KBM-7 (cell line): ENCODE measurements at places on chromosomes 7 and 10.

DNA sequence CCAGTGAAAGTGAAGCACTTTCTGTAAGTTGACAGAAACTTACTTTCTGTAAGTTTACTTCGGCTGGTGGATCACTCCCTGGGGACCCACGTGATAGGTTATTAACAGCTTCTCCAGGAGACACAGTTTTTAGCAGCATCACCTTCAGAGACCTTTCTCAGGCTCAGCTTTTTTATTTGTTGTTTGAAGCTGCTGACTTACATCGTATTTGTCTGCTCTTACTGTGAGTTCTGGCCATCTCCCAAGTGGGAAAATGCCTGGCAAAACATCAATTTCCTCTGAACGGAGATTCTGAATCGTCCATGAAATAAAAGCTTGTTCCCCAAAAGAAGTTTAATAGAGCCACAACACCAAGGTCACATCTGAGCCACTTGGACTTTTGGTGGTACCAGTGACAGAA is 178.7 kb upstream of the PODXL start:
- no peak for DNase-seq

- DNase-seq = no peak
These were observed 88.1 kb downstream of the SEPTIN14 start for GRCh38 chr7:55774327-55775050.

- DNase-seq = peak; percentile 18
These were observed 238.7 kb downstream of the SEC23IP start for GRCh38 chr10:120131183-120131582.

GRCh38 chr7:128014811-128015210 is 16.4 kb downstream of the LRRC4 start:
- no peak for DNase-seq

DNA sequence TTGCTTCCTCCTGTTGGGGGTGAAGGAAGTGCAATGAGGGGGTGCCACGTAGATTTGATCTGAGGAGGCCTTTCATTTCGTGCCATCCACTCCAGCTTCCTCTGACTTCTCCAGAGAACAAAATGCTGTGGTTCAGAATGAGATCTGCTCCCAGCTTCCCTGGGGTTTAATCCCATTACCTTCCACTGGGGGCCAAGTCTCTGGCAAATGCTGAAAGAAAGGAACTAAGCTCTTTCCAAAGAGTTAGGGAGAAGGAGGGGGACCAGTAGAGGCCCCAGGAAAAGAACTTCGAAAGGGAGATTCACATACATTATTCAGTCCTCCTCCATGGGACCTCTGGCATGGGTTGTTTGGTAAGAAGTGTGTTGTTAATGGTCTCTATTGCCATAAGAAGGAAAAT is 727.0 kb downstream of the TYW1 start:
- DNase-seq = no peak

DNA sequence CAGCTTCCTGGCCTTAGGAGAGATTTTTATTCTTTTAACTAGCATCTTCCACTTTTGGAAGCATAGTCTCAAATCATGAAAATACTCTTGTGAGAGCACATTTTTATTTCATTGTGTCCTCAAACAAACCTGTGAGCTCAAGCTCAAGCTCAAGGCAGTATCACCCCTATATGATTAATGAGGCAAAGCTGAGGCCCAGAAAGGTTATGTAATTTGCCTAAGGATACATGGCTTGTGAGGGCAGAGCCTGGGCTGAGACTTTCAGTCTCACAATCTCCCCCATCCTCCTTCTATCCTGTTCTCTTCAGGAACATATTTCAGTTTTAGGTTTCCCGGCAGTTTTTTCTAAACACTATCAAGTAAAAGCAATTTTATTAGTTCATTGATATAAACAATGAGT is 359.5 kb downstream of the PTEN start:
- DNase-seq = no peak

DNA sequence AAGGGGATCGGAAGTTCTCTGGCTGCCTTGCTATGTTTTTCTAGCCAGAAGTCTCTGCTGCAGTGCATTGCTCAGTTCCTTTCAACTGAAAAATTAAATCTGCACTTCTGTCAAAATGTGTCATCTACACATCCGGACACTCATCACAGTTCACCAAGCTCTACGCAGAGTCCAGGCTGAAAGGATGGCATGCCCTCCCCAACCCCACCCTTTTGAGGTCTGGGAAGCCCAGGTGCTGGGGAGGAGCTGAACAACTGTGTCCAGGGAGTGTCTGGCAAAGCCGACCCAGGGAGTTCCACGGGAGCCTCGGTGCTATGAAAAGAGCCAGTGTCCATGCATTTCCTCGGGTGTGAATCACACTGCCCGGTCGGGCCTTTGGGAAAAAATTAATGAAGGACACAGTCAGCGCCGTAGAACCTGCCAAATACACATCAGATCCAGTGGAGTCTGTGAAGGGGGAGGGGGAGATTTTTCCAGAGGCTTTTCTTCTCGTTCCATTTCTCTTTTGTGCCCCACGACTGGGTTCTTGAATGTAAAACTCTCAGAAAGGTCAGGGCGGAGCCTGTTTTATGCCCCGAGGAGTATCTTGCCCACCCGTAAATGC is 757 bp upstream of the PALS2 start:
- peak; percentile 44 for DNase-seq

DNA sequence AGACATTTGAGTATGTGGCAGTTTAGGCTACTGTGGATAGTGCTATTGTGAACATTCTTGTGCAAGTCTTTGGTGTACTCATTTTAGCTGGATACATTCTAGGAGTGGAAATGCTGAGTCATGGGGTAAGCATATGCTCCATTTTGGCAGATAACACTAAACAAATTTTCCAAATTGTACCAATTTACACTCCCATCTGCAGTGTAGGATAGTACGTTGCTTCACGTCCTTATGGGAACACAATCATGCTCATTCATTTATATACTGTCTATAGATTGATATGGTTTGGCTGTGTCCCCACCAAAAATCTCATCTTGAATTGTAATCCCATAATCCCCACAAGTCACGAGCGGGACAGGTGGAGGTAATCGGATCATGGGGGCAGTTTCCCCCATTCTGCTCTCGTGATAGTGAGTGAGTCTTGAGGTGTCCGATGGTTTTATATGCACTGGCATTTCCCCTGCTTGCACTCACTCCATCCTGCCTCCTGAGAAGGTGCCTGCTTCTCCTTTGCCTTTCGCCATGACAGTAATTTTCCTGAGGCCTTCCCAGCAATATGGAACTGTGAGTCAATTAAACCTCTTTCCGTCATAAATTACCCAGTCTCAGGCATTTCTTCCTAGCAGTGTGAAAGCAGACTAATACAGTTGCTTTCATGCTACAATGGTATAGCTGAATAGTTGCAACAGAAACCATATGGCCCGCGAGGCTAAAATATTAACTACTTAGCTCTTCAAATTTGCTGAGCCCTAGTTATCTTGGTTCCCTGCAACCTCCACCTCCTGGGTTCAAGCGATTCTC is 25.6 kb downstream of the RNF216 start:
- no peak for DNase-seq

DNA sequence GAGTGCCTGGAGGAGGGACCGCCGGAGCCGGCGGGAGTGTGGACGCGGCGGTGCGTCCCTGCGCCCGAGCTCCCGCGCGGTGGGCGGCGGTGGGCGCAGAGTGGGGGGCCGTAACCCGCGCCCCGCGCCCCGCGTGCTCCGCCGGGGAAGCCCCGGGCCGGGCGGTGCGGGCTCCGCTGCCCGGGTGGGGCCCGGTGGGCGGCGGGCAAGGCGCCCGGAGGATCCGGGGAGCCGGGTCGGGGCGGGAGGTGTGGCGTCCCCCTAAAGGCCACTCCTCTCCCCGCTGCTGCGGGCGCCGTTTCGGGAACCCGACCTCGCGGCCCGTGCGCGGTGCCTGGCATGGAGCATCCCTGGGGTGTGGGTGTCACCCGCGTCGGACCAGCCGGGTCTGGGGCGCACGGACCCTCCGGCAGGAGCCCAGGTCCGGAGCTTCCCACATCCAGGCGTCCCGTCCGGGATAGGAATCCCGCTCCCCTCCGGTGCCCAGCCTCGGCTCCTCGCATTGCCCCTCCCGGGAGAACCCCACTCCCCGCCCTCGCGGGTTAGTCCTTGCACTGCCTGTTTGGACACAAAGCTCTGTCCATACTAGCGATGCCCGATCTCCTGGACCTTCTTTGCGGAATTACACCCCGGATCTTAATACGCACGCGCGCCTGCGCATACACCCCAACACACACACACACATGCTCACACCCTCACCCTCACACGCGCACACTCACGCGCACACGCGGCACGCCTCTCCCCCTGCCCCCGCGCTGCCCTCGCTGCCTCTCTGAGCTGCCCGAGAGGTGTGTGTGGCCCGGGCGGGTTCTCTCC is 723 bp downstream of the MTURN start:
- DNase-seq = peak; percentile 57

DNA sequence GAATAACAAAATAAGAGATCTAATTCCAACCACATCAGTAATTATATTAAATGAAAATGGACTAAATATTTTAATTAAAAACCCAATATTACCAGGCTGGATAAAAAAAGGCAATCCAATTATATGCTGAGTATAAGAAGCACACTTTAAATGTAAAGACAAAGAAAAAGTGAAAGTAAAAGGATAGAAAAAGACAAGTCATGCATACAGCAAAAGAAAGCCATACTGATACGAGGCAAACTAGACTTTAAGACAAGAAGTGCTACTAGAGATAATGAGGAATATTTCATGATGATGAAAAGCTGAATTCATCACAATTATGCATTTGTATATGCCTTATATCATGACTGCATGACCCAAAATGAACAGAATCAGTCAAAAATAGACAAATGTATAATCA is 628.6 kb downstream of the PHTF2 start:
- no peak for DNase-seq

- no peak for DNase-seq
These were observed 242.2 kb downstream of the ATRNL1 start for GRCh38 chr10:115335366-115335765.

DNA sequence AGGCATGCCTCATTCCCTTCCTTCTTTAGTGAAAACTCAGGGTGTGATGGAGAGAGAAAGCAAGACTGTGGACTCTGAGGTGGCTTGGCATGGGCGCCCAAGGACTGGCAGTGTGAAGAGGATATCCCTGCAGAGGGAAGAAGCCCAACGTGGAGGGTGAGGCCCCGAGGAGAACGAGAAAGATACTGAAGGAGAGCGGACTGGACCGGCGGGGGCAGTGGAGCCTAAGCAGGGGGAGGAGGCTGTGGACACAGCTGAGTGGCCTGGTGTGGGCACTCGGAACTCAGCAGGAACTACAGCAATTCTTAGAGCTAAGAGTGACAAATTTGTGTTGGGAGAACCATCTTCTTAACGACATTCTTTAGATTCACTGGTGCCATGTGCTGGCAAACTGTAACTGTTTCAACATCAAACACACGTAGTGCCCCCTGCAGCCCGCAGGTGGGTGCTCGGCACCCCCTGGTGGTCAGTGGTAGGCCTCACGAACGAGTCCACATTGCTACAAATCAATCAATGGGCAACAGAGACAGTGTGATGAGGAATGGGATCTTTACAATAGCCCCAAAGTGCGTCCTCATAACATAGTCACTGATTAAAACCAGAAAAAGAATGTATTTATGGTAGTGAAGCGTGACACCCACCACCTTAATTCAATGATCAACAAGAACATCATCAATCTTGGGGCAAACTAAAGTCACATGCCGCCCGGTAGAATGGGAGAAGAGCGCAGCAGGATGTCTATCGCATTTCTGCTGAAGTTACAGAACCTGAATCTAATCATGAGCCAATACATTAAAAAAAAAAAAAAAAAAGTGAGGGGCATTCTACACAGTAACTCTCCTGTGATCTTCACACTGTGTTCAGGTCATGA is 2.0 kb upstream of the SFTPA1 start:
- peak; percentile 37 for DNase-seq

GRCh38 chr10:33669904-33670303 is 335.4 kb upstream of the NRP1 start:
- no peak for DNase-seq

DNA sequence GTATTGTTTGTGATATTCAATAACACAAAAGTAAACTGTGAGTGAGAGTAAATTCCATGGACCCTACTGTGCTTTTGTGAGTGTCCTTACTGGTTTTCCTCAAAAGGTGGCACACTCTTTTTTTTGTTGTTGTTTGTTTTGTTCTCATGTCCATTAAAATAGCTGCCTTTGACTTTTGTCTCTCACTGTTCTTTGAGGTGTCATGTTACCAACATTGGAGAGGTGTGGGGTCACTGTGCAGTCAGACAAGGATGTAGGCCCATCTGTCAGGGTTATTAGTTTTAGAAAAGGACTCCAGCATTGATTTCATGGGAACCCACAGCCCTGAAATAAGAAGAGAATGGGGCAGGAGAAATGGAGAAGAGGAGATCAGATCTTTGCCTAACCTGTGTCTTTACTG is 383.1 kb downstream of the SORCS3 start:
- DNase-seq = no peak

- no peak for DNase-seq
These were observed 47.4 kb downstream of the SORCS3 start for GRCh38 chr10:104688251-104689042.

DNA sequence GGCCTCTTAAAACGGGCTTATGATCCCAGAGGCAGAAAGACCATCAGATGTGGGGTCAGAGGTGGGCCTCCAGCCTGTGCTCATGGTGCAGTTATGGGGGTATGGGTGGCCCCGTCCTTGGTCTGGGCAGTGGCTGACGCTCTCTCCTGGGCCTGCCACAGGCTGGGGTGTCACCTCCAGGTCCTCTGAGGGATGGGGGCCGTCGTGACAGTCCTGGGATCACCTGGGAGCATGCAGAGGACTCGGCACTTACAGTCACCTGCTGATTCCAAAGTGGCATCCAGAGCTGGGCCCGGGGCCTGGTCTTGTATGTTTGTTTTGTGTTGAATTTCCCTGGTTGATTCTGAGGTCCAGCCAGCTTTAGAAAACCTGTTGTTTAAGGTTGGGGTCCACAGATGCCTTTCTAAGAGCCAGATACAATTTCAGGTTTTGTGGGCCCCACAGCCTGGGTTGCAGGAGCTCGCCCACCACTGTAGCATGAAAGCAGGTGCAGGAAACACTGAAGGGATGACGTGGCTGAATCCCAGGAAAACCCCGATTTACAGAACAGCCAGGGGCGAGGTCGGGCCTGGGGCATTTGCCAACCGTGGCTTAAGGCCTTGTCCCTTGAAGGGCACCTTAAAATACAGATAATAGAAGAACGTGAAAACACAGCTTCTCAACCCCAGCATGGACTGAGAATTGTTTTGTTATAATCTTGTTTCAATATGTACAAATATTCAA is 170.7 kb upstream of the PPP2R2D start:
- DNase-seq = no peak
